ENCODE measurements at places on chromosomes 2 and 18.

DNA sequence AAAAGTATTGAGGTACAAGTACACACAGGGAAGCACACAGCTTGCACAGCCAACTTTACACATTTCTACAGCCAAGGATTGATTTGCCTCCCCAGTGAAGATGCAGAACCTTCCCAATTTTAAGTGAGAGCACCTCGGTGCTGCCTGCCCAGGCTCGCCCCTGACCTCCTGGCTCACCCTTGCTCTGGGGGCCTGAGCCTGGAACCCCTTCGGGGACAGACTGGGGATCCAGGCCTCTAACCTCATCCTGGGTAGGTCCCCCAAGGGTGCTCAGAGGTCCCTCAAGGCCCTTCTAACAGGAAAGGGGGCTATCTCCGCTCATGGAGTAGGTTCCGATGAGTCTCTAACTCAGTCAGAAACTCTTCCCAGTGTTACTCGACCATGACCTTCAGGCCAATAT is 53.1 kb downstream of the BCL2L11 start:
- DNase-seq: no peak

- DNase-seq: no peak
Measured at GRCh38 chr2:209519906-209520305, 96.1 kb downstream of the MAP2 start.

GRCh38 chr2:236865052-236865451 is 220.6 kb upstream of the COPS8 start:
- no peak for DNase-seq

- DNase-seq: no peak
Measured at GRCh38 chr2:42792583-42793333, at the start of gene HAAO. Gene HAAO, minus strand, starts transcription at chr2:42792583. Its CDS starts 47 bp downstream, at chr2:42792536.

GRCh38 chr18:31563778-31564177 is 27.9 kb upstream of the TTR start:
- DNase-seq: no peak

DNA sequence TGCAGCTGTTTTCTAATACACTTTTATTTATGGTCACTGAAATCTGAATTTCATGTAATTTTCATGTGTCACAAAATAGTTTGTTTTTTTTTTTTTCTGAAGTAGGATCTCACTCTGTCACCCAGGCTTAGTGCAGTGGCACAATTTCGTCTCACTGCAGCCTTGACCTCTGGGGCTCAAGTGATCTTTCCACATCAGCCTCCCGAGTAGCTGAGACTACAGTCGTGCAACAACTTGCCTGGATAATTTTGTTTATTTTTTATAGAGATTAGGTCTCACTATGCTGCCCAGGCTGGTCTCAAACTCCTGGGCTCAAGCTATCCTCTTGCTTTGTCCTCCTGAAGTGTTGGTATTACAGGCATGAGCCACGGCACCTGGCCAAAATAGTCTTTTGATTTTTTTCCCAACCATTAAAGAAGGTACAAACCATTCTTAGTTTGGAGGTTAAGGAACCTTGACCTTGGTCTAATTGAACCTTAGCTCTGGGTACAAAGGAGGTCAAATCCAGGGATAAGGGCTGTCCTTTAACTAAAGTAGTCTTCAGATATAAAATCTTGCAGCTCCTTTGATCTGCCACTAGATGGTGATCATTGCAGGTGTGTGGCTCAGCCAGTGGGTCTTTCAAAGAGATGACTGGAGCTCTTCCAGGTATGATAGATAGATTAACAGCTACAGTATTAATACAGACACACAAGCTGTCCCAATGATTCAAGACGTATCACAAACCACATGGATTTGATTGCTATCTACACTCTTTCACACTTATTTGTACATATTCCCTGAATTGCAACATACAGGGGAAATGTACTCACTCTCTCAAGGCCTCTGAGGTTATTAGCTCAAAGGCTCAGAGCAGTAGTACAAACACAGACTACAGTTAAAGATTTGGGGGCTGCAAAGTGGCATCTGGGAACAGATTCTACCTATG is 4.7 kb upstream of the KRCC1 start:
- DNase-seq: peak; percentile 45

DNA sequence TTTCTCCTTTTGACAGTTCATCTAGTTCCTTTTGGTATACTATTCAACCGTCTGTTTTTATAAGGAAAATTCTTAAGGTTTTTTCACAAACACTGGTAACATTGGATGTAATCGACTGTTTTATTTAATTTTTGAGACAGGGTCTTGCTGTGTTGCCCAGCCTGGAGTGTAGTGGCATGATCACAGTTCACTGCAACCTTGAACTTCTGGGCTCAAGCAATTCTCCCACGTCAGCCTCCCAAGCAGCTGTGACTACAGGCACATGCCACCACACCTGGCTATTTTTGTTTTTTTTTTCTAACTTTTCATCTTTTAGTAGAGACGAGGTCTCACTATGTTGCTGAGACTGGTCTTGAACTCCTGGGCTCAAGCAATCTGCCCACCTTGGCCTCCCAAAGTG is 104.4 kb upstream of the DNMT3A start:
- DNase-seq: no peak

DNA sequence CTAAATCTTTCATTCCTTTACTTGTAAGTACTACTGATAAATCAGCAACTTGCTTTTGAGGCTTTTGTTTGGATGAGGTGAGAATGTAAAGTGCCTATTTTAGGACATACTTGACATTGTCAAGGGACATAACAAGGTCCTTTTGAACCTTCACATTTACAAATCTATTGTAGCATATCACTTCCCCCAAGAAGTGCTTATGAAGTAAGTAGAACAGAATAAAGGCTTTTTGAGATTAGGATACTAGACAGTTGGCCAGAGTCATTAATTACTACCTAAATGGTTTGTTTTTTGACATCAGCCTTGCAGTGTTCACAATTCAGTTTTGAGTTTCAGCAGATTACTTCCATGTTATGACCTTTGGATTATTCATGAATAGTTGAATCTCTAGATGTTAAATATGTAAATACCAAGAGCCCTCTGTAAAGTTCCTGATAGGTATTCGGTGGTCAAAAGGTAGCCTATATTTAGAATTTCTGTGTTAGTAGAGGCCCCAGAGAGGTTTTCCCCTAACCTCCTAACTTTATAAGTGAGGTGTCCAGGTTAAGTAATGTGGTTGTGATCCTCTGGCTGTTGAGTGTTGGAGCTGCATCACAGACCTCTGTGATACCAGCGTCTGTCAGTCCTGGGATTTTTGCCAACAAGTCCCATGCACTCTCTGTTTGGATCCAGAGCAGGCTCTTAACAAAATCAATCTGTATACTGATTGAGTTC is 67.2 kb downstream of the LCLAT1 start:
- DNase-seq: no peak

GRCh38 chr2:165120740-165121467 is 82.9 kb downstream of the SCN3A start:
- DNase-seq: no peak

- no peak for DNase-seq
Measured at GRCh38 chr2:127448526-127448925, 30.3 kb downstream of the PROC start.

DNA sequence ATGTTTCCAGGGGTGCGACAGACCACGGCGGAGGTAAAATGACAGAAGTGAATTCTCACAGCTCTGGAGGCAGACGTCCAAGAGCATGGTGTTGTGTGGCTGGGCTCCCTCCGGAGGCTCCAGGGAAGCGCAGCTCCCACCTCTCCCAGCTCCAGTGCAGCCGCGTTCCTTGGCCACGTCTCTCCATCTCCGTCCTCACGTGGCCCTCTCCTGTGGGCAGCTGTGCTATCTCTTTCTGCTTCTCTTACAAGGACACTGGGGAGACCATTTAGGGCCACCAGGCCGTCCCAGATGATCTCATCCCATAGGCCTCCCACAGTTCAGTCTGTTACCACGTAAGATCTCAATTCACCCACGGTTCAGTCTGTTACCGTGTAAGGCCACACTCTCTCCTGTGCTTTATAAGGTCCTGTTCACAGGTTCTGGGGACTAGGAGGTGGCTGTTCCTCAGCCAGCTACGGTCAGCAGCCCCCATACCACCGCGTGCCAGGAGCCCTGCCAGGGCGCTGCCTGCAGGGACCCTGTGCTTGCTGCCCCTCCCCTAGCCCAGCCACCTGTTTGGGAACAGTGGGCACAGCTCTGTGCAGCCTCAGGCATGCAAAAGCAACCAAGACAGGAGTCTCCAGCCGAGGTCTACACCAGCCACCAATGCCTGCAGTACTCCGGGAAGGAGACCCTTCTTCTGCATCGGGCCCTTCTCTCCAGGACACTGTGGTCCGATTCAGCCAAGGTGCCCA is 2.9 kb upstream of the MAB21L4 start:
- DNase-seq: no peak

- DNase-seq: no peak
Measured at GRCh38 chr2:143764261-143764660, 635.0 kb downstream of the ARHGAP15 start.

DNA sequence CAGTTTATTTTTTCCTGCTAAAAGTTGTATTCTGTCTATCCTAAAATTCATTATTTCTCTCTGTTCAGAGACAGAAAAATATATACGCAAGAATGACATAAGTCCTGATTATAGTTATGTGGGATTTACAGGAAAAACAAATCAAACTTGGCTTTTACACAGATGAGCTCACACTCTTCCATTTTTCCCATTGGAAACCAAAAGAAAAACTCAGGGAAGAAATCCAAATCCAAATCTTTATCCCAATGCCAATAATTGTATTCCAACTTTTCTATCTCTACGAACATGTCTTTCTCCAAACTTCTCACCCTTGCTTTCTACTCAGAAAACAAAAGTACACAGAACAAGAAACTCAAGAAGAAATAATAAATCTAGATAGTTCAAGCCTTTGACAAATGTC is 249.1 kb upstream of the TMEFF2 start:
- no peak for DNase-seq

DNA sequence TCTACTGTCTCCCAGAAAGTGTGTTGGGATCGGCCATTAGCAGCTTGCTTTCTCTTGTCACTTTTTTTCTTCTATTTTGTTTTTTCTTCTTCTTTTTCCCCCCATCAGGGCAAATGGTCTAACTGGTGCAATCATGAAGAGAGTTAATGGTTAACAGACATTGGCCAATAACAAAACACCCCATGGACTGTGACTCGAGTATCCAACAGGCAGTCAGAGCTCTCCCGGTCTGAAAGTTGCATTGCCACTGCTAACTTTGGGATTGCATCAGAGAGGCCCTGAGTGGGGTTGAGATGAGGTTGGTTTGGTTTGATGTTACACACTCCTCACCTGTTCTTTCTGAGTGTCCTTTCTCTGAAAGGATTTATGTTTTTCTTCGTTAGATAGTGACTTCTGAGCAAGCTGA is 12.9 kb upstream of the SNORC start:
- DNase-seq: no peak

DNA sequence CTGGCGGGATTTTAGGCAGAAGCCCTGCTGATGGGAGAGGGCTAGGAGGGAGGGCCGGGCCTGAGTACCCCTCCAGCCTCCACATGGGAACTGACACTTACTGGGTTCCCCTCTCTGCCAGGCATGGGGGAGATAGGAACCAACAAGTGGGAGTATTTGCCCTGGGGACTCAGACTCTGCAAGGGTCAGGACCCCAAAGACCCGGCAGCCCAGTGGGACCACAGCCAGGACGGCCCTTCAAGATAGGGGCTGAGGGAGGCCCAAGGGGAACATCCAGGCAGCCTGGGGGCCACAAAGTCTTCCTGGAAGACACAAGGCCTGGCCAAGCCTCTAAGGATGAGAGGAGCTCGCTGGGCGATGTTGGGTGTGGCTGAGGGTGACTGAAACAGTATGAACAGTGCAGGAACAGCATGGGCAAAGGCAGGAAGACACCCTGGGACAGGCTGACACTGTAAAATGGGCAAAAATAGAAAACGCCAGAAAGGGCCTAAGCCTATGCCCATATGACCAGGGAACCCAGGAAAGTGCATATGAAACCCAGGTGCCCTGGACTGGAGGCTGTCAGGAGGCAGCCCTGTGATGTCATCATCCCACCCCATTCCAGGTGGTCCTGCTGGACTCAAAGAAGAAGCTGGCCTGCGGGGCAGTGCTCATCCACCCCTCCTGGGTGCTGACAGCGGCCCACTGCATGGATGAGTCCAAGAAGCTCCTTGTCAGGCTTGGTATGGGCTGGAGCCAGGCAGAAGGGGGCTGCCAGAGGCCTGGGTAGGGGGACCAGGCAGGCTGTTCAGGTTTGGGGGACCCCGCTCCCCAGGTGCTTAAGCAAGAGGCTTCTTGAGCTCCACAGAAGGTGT is 8.5 kb downstream of the PROC start:
- DNase-seq: no peak

GRCh38 chr2:158998551-158999248 is 30.3 kb downstream of the TANC1 start:
- peak; percentile 64 for DNase-seq

DNA sequence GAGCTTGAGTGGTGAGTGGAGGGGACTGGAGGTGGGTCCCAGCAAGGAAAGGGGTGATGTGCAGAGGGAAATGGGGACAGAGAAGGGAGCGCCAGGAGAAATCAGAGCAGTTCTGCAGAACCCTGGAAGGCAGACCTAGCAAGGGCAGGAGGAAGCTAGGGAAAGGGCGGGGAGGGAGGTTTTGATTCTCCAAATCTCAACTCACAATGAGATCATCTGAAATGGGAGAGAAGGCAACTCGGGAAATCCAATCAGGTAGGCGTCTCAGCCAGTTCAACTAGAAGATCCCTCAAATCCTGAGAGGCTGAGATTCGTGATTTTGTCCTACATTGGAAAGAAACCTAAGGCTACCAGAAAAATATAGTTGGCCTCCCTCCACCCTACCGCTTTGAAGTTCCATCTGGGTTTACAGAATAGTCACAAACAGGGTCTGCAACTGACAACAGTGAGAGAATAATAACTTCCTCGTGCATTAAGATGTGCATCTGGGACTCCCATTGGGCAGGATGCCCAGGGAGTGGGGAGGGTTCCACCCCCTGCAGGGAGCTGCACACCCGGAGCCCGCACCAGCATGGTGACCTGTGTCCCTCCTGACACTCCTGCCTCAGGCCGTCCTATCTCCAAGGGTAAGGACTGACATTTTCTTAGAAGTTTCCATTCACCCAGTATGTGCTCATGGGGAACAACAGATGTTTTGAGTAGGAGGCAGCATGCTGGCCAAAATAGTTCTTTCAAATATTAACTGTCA is 113.3 kb upstream of the ODC1 start:
- no peak for DNase-seq

DNA sequence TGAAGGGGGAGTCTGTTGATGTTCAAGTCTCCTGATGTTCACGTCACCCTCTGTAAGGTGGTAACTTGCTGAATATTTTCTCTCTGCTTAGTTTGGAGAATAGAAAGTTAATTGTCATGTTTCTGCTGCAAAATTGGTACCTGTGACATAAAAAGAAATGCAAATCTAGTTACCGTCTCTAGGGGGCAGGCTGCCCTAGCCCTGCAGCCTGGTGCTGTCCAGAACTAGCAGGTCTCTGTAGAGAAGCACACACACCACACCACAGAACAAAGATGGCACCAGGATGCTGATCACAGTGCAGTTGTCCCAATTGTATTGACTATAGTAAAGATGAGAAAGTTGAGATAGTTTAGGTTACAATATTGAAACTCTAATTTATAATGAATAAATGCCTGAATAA is 47.0 kb downstream of the SLC9A4 start:
- no peak for DNase-seq

Data from head of caudate nucleus (tissue), 42 donors.